Stimulated activated CD4-positive, alpha-beta T cell treated with anti-CD3 and anti-CD28 coated beads, Interleukin-2, amount 100 ng/mL, for 4 hours (primary cell): ENCODE measurements at places on chromosomes 2 and 18.

- DNase-seq, result no peak
These were observed 91.1 kb upstream of the MAPK4 start for GRCh38 chr18:50468807-50469206.

- DNase-seq, result no peak
These were observed 38.0 kb downstream of the CMPK2 start for GRCh38 chr2:6827566-6828298.

GRCh38 chr2:195407783-195408182, 249.2 kb upstream of the SLC39A10 start:
- no peak for DNase-seq

DNA sequence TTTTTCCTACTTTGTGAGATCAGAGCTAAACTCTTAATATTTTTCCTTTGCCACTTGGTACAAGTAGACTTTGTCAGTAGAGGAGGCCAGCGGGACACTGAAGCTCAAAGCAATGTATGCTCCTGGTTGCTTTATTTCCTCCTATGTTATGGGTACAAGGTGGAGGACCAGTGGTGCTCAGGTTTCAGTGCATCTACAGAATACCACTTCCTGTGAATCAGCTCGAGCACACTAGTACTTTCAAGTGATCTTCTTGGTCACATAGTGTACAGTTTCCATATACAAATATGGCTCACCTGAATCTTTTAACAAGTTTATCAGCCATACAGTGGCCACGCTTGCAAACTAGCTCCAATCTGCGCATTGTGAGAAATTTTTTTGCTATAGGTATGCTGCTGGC, 1674.8 kb upstream of the TMEFF2 start:
- DNase-seq, result no peak

GRCh38 chr2:2832657-2833056, 501.6 kb upstream of the MYT1L start:
- no peak for DNase-seq

DNA sequence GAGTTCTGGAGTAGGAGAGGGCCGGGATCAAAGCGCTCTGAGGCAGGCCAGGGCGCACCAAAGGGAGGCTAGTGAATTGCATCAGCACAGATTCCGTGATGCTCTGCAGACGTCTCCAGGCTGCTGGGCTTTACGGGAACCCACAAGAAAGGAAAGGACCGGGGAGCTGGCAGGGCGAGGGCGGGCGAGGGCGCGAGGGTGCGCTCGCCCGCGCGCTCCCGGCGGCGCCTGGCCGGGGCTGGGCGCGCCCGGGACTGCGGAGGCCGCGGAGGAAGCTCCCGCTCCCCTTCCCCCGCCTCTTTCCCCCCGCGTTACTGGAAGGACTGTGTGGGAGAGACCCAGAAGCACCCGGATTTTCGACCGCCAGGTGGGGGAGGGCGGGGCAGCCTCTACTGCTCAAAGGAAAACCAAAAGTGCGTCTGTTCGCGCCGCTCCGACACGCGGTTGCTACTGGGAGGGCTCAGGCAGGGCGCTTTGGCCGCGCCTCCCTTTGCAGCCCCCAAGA, 2.4 kb upstream of the FOSL2 start:
- DNase-seq, result peak; percentile 96

GRCh38 chr2:58594175-58594574, 353.1 kb upstream of the FANCL start:
- DNase-seq, result no peak

GRCh38 chr18:70116949-70117348, 88.5 kb downstream of the RTTN start:
- DNase-seq, result no peak

- no peak for DNase-seq
These were observed 19.2 kb downstream of the DAW1 start for GRCh38 chr2:227890495-227891079.

GRCh38 chr2:164574931-164575330, 46.4 kb downstream of the GRB14 start:
- no peak for DNase-seq

DNA sequence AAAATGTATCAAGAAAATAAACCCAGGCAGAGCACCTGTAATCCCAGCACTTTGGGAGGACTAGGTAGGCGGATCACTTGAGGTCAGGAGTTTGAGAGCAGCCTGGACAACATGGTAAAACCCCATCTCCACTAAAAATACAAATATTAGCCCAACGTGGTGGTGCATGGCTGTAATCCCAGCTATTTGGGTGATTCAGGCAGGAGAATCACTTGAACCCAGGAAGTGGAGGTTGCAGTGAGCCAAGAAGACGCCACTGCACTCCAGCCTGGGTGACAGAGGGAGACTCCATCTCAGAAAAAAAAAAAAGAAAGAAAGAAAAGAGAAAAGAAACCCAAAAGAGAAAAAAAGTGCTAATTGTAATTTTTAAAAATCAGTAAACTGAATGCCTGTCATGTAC, 41.4 kb downstream of the DDX18 start:
- DNase-seq, result no peak

GRCh38 chr2:239661334-239662312, 260.8 kb upstream of the HDAC4 start:
- DNase-seq, result no peak

- DNase-seq, result no peak
These were observed 145.6 kb upstream of the NCK2 start for GRCh38 chr2:105598829-105599698.

GRCh38 chr2:174325373-174326160, 9.2 kb upstream of the SP9 start:
- no peak for DNase-seq

GRCh38 chr2:141848191-141848590, 282.6 kb downstream of the LRP1B start:
- DNase-seq, result no peak

DNA sequence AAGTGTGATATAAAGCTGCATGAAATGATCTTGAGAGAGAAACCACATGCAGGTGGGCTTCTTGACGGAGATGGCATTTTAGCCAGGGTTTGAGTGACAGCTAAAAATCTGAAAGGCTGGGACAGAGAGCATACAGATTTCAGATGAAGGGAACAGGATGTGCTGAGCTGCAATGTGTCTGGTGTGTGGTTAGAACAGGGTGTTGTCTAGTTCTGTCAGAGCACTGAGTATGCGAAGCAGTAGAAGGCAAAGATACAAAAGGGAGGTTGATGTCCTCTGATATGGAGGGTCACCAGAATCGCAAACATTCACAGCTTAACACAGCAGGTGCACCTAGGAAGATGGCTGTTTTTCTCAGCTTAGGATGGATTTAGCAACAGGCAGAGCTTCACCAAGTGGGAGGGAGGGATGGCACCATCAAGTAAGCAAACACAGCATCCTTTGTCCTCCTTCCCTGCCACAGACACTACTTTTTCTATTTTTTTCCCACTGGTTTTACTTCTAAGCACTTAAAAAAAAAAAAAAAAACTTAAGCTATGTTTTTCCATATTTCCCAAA, 182.5 kb downstream of the TMX3 start:
- no peak for DNase-seq

GRCh38 chr2:223949241-223949840, 4.2 kb upstream of the WDFY1 start:
- DNase-seq, result no peak

- DNase-seq, result no peak
These were observed 1.4 kb downstream of the STARD7 start for GRCh38 chr2:96207073-96207773.

DNA sequence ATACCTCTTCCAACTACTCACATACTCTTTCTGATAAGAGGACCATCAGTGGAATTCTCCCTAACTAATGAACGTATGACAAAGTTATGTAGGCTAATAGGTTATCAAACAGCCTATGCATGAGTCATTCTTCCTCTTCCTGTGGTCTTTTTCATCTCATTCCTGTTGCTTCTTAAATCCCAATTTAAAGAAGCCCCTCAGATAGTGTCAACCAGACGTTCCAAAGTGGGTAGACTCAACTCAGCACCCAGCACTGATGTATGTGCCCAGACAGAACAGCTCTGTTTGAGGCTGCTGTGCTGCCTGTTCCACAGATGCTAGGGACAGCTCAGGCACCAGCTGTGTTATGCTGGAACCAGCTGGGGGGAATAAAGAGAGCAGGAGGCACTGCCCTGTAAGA, 52.6 kb downstream of the CXCR4 start:
- no peak for DNase-seq

- DNase-seq, result no peak
These were observed 541.8 kb downstream of the SOX11 start for GRCh38 chr2:6233993-6234392.

GRCh38 chr2:33167622-33168245, 221.0 kb downstream of the LTBP1 start:
- no peak for DNase-seq

DNA sequence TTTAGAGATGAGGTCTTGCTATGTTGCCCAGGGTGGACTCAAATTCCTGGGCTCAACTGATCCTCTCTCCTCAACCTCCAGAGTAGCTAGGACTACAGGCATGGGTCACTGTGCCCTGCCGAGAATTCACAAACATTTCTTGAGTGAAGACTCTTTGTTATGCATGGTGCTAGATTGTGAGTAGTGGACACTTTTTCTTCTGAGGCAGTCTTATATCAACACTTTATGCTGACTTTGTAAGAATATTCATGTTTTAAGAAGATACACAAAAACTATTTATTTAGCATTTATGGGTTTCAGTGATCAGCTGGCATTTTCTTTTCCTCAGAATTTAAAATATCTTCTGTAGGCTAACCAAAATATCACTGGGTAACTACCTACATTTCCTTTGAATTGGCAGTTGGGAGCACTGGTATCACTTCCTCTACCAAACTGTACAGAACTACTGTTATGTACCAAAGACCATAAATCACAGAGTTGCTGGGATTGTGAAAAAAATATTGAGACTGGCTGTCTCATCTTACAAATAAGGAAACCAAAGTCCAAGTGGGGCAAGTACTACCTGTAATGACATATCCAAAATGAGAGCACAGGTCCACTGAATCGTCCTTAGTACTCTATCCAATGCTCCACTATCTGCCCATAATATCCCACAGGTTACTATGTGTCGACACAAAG, 34.0 kb downstream of the DOCK10 start:
- DNase-seq, result no peak

- no peak for DNase-seq
These were observed 109.1 kb downstream of the RIF1 start for GRCh38 chr2:151518802-151519201.

GRCh38 chr2:240023792-240024191, 1.4 kb downstream of the NDUFA10 start:
- no peak for DNase-seq

DNA sequence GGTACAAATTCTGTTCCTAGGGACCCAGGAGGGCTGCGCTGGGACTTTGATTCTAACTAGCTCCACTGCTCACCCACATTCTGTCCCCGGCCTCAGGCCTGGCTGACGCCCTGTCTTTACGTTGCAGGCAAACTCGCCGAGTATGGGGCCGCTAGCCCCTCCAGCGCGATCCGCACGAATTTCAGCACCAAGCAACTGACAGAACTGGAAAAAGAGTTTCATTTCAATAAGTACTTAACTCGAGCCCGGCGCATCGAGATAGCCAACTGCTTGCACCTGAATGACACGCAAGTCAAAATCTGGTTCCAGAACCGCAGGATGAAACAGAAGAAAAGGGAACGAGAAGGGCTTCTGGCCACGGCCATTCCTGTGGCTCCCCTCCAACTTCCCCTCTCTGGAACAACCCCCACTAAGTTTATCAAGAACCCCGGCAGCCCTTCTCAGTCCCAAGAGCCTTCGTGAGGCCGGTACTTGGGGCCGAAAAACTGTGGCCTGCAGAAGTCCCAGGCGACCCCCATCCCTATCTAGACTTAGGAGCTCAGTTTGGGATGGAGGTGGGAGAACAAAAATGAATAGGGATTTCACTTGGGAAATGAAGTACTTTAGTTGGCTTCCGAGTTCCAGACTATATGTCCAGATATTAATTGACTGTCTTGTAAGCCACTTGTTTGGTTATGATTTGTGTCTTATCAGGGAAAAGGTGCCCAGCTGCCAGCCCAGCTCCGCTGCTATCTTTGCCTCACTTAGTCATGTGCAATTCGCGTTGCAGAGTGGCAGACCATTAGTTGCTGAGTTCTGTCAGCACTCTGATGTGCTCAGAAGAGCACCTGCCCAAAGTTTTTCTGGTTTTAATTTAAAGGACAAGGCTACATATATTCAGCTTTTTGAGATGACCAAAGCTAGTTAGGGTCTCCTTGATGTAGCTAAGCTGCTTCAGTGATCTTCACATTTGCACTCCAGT, 1.5 kb downstream of the HOXD1 start:
- DNase-seq, result no peak

DNA sequence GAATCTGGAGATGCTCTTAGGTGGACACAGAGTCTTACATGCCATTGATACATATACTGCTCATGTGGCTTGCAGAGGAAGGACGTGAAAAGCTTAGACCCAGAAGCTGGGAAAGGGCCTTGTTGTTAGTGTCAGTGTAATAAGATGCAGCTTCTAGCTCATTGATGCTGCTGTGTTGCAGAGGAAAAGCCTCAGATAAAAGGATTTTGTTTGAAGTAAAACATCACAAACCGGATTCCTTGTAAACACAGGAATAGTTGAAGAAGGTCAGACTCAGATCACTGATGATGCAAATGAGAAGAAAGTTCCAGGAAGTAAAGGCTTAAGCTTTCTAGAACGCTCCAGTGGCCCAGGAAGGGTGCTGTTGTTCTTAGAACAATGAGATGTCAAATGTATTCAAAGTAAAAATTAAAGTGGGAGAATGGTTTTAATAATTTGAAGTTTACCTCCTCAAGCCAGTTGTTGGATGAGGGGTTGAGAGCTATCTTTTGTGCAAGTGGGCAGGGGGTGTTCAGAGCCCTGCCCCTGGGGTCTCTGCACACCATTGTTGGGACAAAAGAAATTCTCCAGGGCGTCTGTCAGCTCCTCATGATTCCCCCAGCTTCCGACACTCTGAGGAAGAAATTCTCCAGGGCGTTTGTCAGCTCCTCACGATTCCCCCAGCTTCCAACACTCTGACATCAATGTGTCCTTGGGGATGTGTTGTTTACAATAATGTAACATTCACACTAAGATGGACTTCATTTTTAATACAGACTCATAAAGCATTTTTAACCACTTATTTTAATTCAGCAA, 61.3 kb upstream of the CHMP1B start:
- no peak for DNase-seq

DNA sequence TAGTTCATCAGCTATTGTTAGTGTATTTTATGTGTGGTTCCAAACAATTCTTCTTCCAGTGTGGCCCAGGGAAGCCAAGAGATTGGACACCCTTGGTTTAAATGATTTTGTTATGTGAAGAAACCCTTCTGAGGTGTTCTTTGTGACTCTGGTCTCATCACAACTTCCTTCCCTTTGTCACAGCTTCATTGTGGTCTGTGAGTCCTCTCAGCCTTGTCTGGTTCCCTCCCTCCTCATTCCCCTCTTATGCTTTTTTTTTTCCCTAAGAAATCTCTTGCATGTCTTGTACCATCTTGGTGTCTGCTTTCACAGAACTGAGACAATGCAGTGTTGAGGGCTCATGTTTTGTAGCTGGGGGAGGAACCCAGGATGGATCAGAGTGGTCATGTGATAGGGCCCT, 118.9 kb downstream of the TMEM182 start:
- no peak for DNase-seq

DNA sequence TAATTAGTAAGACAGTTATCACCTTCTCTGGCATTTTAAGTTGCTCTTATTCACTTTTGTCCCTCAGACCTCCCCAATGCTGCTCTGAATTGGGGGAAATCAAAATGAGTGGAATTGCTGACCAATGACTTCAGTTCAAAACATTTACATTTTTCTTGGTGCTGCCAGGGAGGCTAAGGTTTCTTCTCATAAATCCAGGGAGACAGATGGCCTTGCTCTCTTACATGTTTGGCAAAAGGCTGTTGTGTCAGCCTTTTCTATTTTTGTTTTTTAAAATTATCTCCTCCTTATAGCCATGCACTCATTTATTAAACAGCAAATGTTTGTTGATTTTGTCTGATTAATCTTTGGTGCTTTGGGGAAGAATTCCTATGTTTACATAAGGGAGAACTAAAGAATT, 82.0 kb downstream of the GALNT13 start:
- DNase-seq, result no peak

- no peak for DNase-seq
These were observed 58.3 kb downstream of the FBXO36 start for GRCh38 chr2:229980431-229981184.
